ENCODE measurements at places on chromosomes 3 and 15.

- DNase-seq, result no peak
Measured at GRCh38 chr15:88803241-88803919, at the start of gene ACAN. ACAN (plus strand) TSS chr15:88803436; CDS start chr15:88836207, 32,771 bp downstream.

- no peak for DNase-seq
Measured at GRCh38 chr15:77370580-77370979, 49.3 kb downstream of the PEAK1 start.

GRCh38 chr3:115628075-115628412 lies 4.7 kb downstream of the GAP43 start:
- DNase-seq, result no peak

DNA sequence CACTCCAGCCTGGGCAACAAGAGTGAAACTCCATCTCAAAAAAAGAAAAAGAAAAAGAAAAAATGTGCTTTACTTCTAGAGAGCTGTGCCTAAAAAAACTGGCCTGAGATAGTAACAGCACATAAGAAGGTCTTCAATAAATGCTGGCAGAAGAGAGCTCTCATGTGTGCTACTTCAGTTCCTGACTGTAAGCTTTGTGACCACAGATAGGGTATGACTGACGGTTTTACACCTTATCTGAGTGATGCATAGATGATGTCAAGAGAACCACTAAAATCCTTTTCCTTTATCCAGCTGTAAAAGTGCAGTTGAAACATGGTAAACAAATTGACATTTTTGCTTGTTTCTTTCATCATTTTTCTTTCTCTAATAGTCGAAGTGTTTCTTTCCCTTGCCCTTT lies 127.9 kb downstream of the C3orf70 start:
- no peak for DNase-seq

- no peak for DNase-seq
Measured at GRCh38 chr15:54638666-54639065, 558.1 kb downstream of the RSL24D1 start.

All from stimulated activated CD8-positive, alpha-beta memory T cell treated with anti-CD3 and anti-CD28 coated beads, Interleukin-15, amount 100 ng/mL, for 4 hours (primary cell).